ENCODE measurements at places on chromosomes 2 and 18. TPM values are rescaled to one million over a fixed set of nuclear protein-coding genes. Genes with fewer than 3 reads are reported as not detected.

The GALR1 gene
- not detected for total RNA-seq

The TOGARAM2 gene
- 4.2 TPM for total RNA-seq

The SCYGR4 gene
- not detected for total RNA-seq

The MEMO1 gene
- total RNA-seq: 48.0 TPM

The MOGAT1 gene
- not detected for total RNA-seq

The GGCX gene
- 84.6 TPM for total RNA-seq

The VIT gene
- total RNA-seq: 0.53 TPM

The CELF4 gene
- total RNA-seq: 4.6 TPM

The EIF2B4 gene
- 59.6 TPM for total RNA-seq

The ANKRD62 gene
- total RNA-seq: not detected

The PLGLB1 gene
- total RNA-seq: not detected

The IGFBP5 gene
- 8.9 TPM for total RNA-seq

The UGT1A6 gene
- not detected for total RNA-seq

The MLPH gene
- 0.75 TPM for total RNA-seq

The SPIRE1 gene
- total RNA-seq: 14.2 TPM

The PCARE gene
- total RNA-seq: 0.09 TPM

All from endodermal cell (in vitro differentiated cells).